ENCODE measurements at places on chromosomes 6 and 20.

- no peak for DNase-seq
These were observed 49.8 kb downstream of the CPXM1 start for GRCh38 chr20:2750491-2751251.

- DNase-seq: no peak
These were observed 611.5 kb upstream of the IMPG1 start for GRCh38 chr6:76683985-76684384.

- DNase-seq: no peak
These were observed 4.3 kb downstream of the RPP40 start for GRCh38 chr6:4999586-4999985.

- DNase-seq: no peak
These were observed 206.9 kb downstream of the LY86 start for GRCh38 chr6:6795393-6795792.

GRCh38 chr6:166402582-166403277, 20.0 kb upstream of the MPC1 start:
- DNase-seq: no peak

DNA sequence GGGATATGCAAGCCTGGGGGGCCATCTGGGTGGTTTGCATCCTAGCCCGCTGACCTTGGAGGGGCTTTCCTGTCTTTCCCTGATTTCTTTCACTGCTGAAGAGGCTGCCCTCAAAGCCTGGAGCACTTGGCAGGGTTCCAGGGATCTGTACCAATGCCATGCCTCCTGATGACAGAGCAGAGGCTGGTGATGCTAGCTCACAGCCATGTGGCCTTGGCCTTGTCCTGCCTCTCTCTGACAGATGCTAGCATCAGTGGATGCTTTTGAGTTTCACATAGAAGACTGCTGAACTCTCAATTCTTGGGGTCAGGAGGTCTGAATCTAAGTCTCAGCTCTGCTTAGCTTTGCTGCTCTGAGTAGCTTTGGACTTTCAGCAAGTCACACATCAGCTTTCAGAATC, 21.9 kb upstream of the RREB1 start:
- DNase-seq: no peak

- DNase-seq: no peak
These were observed 296.3 kb downstream of the CDKAL1 start for GRCh38 chr6:20830576-20830975.

- DNase-seq: peak; percentile 29
These were observed 704 bp downstream of the TOP1 start for GRCh38 chr20:41029150-41029901.

DNA sequence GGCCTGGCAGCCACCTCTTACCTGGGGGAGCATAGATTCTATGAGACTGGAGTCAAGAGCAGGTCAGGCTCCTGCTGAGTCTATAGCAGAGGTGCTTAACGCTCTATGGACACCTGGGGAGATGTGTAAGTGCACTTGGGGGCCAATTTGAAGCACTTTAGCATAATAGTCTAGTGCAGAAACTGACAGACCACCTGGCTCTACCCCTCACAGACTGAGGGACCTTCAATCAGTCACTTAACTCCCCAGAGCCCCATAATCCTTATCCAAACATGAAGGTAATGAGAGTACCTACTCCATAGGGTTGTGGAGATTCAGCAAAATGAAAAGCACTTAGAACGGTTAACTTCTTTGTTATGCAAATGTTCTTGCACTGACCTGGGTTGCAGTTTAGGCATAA, 87.3 kb upstream of the SLC22A16 start:
- no peak for DNase-seq

- DNase-seq: no peak
These were observed 726 bp upstream of the ARFGEF3 start for GRCh38 chr6:138161088-138161337.

GRCh38 chr6:24743265-24743943, 24.4 kb upstream of the C6orf62 start:
- DNase-seq: no peak

- no peak for DNase-seq
These were observed 48.5 kb downstream of the TNFRSF21 start for GRCh38 chr6:47261191-47261590.

DNA sequence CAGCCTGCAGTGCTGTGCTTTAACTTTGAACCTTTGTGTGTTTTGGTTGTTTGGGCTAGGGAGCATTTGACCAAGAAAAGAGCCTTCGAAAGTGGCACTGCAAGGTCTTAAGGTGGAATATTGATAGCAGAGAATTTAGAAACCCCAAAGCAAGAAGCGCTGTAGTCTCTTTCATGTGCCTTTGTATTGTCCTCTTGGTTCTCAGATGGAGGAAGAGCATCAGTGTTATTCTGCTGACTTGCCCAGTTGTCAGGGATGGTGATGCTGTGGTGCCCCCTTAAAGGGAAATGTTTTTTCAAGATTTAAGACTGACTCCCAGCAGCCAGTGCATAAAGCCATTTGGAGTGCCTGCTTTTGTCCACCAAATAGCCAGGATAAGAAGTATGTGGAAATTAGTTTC, 102.7 kb upstream of the INSM1 start:
- no peak for DNase-seq

DNA sequence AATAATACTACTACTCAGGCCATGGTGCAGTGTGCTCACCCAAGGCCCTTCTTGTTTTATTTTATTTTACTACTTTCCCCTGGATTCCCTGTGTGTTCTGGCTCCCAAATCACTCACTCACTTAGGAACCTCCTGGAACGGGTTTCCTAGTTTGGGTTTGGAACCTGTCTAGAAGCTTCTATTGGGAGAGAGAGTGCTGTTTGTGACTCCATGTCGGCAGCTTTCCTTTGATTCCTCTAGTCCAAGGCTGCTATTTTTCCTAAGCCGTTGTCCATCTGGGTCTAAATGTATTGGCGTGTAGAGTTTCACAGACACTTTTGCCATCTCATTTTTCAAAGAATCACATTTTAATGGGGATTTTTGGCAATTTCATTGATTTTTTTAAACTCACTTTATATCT, 70.8 kb downstream of the FOXA2 start:
- no peak for DNase-seq

DNA sequence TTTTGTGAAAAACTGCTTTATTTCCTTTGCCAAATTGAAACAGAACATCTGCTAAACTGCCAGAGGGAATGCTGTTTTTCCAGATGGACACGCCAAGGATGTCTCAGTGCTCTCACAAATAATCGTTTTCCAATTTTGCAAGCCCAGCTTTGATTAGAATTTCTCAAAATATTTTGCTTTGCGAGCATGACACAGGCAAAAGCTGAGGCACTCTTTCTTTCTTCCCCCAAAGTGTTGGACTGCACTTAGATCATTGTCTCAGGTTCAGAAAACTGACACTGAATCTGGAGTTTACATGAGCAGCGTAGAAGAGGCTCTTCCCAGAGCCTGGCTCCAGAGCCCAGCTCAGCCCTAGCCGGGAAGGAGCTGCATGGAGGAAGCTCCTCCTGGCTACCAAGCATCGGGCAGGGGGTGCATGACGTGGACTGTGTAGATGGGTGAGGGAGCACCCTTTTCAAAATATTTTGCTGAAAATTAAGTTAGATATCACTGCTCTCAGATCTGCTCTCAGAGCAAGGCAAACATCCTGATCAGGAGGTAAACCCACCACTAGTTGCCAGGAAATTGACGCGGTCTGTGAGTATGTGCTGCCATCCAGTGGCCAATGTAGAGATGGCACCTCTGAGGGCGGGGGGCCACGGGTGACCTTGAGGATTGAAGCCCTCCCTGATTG, 107.5 kb downstream of the SLC22A3 start:
- peak; percentile 60 for DNase-seq

DNA sequence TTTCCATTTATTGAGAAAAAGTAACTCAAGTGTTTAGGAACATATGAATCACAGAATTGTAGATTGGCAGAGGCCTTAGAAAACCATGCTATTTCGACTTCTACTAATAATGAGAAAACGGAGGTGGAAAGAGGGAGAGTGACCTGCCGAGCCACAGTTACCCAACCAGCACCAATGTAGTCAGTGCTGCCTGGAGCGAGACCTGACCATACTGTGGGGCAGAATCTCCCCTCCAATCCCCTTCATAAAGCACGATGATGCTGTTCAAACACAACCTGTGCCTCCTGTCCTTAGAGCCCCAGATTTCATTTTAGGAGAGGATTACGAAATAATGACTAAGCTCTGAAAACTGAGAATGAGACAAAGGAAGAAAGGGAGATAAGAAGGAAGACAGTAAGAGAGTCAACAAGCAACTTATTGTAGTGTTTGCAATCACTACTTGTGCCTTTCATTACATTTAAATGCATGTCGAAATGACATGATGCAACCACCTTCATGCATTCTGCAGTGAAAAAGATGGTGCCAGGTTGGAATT, 70.6 kb downstream of the ATXN1 start:
- no peak for DNase-seq

GRCh38 chr6:95431637-95432228, 145.6 kb upstream of the MANEA start:
- peak; percentile 32 for DNase-seq

DNA sequence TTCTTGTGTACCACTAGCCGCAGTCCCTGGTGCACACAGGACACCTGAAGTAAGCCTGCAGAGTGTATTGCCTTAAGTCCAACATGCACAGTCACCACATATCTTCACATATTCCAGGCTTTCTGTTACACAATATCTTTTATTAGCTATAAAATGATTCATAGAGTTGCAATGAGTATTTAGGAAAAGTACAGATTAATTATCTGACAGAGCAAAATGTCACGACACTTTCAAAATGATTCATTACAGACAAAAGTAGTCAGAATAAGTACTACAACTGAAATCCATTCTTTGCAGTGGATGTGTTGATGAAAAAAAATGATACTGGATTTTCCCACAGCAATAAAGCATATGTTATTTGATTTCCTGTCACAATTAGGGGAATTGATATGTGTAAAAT, 199.5 kb upstream of the ASCC3 start:
- no peak for DNase-seq

DNA sequence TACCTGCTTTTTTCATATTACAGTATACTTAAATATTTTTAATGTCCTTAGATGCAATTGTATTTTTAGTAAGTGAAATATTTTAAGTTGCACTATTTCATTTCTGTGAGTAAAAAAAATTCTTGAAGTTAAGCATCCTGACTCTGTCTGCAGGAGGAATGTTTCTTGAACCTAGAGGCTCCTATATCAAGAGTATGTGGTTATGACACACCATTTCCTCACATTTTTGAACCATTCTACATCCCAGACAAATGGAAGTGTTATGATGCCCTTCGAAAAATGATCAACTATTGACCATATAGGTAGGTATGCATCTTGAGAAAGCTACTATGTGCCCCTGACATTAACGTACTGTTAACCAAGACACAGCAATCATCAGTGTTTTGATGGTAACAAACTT, 237.0 kb downstream of the BCKDHB start:
- no peak for DNase-seq

DNA sequence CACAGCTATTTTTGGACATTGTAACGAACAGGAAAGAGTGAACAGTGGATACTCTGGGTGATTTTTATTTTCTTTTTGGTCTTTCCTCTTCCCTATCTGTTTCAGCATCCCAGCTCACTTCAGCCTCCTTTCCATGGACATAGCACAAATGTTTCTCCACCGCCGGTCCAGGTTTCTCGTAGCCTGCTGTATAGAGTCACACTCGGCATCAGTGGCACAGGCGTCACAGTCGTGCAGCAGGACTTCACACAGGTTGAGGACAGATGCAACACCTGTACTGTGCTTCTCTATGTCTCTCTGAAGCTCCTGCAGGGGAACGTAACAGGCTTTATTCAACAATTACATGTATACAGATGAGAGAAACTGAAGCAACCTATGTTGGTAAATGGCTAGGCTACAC, 348.3 kb downstream of the ESR1 start:
- no peak for DNase-seq

DNA sequence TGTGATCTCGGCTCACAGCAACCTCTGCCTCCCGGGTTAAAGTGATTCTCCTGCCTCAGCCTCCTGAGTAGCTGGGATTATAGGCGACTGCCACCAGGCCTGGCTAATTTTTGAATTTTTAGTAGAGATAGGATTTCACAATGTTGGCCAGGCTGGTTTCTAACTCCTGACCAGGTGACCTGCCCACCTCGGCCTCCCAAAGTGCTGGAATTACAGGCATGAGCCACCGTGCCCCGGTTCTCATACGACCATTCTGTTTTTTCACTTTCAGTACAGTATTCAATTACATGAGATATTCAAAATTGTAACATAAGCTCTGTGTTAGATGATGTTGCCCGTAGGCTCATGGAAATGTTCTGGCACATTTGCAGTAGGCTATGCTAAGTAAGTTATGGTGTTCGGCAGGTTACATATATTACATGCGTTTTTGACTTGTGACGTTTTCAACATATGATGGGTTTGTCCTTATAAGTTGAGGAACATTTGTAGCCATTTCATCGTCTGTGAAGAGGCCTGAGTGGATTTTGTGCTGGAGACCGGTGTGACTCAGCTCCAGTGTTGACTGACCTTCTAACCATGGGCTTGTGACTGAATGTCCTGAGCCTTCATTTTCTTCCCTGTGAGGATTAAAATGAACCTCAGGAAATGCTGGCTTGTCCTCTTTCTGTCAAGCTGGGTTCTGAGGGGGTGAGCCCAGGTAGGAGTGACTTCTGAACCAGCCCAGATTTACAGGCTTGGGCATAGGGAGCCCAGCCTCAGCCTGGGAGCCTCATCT, 12.2 kb downstream of the PPARD start:
- no peak for DNase-seq

DNA sequence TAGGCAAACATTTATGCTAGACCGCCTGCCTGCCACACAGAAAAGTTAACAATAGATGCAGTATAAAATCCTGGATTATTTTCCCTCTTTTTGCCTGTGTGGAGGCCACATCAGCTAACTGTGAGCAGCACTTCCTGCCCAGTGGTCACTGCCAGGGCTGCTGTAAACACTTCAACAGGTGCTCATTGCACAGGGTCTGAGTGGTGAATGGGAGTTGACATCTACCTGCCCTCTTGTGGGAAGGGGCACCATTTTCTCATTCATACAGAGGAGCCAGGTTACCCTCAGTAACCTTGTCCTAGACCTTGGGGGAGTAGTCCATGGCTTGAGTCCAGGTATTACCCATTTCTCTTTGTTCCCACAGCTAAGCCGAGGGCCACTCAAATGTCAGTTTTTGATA, 235.3 kb downstream of the TMEM242 start:
- no peak for DNase-seq

DNA sequence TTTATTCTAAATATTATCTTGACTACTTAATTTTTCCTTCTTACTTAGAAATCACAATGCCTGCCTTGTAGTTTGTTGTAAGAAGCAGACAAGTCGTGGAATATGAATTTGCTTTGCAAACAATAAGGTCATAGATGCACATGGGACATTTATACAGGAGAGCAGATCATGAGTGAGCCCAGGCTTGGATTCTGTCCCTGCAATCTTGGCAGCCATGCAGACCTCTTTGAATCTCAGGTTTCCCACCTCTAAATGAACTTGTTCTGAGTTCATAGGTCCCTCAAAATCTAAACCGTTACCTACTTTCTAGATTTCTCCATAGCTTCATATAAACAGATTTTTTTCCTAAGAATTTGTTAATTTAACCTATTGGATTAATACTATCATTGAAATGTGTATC, 19.5 kb downstream of the KIAA0408 start:
- no peak for DNase-seq
